A549 treated with ZK216348 at 1 μM for 4 hours (cell line): ENCODE measurements at places on chromosomes 6 and 20. TPM values are rescaled to one million over a fixed set of nuclear protein-coding genes. Genes with fewer than 3 reads are reported as not detected.

MYB gene
- 0.52 to 1.1 TPM (median 0.77 TPM) in 5 replicates for total RNA-seq

ELOVL4 gene
- 1.2 to 2.4 TPM (median 1.6 TPM) in 5 replicates for total RNA-seq

TTLL9 gene
- 0.13 TPM in 1 of 5 replicates, not detected in the others for total RNA-seq

C6orf15 gene
- not detected in 5 replicates for total RNA-seq

NEDD9 gene
- 34.5 to 53.2 TPM (median 45.2 TPM) in 5 replicates for total RNA-seq

RBPJL gene
- total RNA-seq, result not detected in 5 replicates

DDX39B gene
- 359 to 433 TPM (median 396 TPM) in 5 replicates for total RNA-seq

CNR1 gene
- total RNA-seq, result 0.63 to 1.4 TPM (median 0.78 TPM) in 5 replicates

HSPA12B gene
- total RNA-seq, result 0.35 to 0.65 TPM (median 0.45 TPM) in 5 replicates

CDH26 gene
- 0.12 to 0.54 TPM (median 0.14 TPM) in 4 of 5 replicates, not detected in the other for total RNA-seq

SEL1L2 gene
- total RNA-seq, result not detected in 5 replicates

GRM1 gene
- total RNA-seq, result 0.02 to 0.11 TPM in 2 of 5 replicates, not detected in the others
